Umbilical cord (tissue), 2 donors: ENCODE measurements at places on chromosomes 5 and 9.

DNA sequence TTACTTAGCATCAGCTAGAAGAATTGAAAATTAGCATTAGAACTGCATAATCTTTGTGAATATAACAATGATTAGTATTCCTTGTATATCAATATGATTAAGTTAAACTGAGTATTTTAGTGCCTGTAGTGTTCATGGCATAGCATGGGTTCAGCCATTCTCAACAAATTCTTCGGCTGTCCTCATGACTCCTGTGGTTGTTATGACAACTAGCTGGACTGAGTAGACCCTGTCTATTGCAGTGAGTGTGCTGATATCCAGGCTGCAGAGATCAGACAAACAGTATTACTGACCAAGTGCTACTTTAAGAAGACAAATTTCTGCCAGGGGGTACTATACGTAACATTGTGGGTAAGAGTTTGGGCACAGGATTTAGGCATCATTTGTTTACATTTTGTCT lies 125.9 kb downstream of the NUDT12 start:
- DNase-seq = no peak

- no peak for DNase-seq
Measured at GRCh38 chr9:68847765-68848164, 142.7 kb downstream of the PIP5K1B start.

DNA sequence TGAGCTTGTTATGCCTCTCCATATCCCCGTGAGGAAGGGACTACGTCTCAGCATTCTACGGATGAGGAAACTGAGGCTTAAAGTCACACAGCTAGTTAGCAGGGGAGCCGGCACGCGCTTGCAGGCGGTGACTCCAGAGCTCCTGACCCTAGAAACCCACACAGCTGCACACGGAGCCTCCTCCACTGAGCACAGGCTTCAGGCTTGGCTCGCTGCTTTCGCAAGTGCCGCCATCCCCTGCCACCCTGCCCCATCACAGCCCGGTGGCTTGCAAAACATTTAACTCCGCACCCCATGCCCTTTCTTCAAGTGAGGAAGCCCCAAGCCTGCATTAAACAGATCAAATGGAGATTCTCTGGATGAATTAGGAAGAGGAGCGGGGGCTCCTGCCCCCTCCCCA lies 138.3 kb downstream of the HSD17B3 start:
- DNase-seq = no peak

GRCh38 chr9:2817999-2818803 lies 25.7 kb downstream of the PUM3 start:
- no peak for DNase-seq

DNA sequence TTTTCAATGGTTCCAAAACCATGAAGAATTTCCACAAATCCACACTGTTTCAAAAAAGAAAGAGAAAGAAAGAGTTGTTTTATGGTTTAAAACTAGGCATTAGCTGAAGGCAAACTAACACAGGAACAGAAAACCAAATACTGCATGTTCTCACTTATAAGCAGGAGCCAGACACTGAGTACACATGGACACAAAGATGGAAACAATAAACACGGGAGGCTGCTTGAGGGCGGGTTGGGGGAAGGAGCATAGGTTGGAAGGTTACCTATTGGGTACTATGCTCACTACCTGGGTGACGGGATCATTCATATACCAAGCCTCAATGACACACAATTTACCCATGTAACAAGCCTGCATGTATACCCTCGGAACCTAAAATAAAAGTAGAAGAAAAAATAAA lies 45.0 kb downstream of the SEMA6A start:
- DNase-seq = no peak

GRCh38 chr5:10291692-10292339 lies 15.9 kb downstream of the CMBL start:
- no peak for DNase-seq

DNA sequence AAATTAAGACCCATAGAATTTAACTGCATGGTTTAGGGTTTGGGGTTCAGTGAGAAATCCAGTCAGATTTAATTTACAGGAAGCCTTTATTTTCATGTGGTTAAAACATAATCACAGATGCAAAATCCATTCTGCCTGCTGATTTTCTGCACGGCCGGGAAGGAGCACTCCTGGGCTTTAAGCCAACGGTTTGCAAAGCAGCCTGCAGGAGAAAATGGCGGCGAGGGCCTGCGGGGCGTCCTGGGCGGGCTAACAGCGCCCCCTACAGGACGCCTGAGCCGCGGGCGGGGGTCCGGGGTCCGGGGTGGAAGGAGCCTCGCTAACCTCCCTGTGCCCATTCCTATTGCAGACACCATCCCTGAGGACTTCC lies 47.6 kb downstream of the THBS4 start:
- DNase-seq = peak; percentile 86

DNA sequence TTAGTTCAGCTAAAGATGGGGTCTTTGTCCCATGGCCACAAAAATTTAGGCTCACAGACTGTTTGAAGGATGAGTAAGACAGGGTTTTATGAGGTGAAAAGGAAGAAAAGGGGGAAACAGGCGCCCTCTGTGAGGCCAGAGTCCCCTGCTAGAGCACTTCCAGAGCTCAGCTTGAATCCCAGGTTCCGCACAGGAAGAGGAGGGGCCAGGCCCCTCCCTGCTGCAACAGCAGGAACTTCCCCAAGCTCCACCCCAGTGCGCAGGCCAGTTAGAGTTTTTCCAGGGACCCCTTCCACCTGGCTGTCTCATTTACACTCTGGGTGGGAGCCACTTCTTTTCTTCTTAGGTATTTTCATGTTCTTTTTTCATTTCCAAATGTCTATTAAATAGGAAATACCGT lies 480.8 kb downstream of the PSAT1 start:
- DNase-seq = no peak

GRCh38 chr5:76952795-76953536 lies at the start of gene CRHBP:
Gene CRHBP, plus strand, starts transcription at chr5:76953045. Its CDS starts 90 bp downstream, at chr5:76953135.
- no peak for DNase-seq

GRCh38 chr9:93111001-93111370 lies 15.0 kb downstream of the CARD19 start:
- no peak for DNase-seq

GRCh38 chr5:163475411-163475810 lies 15.0 kb downstream of the HMMR start:
- no peak for DNase-seq

- DNase-seq = peak; percentile 7
Measured at GRCh38 chr9:26975728-26976707, 19.8 kb downstream of the IFT74 start.

GRCh38 chr5:111337133-111337532 lies 112.9 kb downstream of the CAMK4 start:
- no peak for DNase-seq

GRCh38 chr5:58854441-58854840 lies 271.6 kb downstream of the RAB3C start:
- DNase-seq = no peak

DNA sequence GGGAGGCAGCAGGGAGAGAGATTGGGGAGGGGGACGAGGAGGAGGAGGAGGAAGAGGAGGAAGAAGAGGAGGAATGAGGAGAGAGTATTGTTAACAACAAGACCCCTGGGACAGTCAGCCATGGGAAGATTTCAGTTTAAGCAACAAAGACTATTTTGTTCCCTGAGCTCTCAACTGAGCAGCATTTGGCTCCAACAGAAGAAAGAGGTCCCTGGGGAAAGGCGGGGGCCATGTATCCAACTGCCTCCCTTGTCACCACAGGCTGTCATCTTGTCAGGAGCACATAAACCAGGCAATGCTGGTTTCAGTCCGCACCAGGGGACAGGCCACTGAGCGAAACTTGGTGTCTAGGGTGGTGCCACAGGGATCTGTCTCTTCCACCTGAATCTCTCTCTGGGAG lies 316.1 kb downstream of the TLE1 start:
- no peak for DNase-seq
